NCI-H1436 treated with DMSO at 0.1 percent for 48 hours (cell line): ENCODE measurements at places on chromosomes 6 and 20.

GRCh38 chr6:162395181-162395580, 332.4 kb downstream of the PRKN start:
- DNase-seq, result no peak

GRCh38 chr20:19403549-19403948, 191.1 kb downstream of the SLC24A3 start:
- no peak for DNase-seq

- no peak for DNase-seq
Measured at GRCh38 chr6:53956068-53956711, 155.1 kb upstream of the MLIP start.

DNA sequence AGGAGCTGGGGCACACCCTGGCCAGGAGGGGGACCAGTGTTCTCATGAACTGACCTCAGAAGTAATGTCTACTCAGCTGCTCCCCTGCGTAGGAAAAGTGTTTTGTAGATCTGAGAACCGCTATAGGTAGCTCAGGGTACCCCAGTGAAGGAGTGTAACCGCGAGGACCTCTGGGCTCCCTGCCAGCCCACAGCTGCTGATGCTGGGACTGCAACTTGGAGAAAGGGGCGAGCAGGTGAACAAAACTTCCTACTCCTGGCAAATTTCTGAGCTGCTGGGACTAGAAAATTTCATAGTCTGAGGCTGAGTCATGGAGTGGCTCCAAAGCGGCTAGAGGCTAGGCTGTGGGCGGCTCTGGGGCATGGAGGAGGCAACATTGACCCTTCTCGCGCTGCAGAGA, 51.9 kb downstream of the PYGB start:
- no peak for DNase-seq

DNA sequence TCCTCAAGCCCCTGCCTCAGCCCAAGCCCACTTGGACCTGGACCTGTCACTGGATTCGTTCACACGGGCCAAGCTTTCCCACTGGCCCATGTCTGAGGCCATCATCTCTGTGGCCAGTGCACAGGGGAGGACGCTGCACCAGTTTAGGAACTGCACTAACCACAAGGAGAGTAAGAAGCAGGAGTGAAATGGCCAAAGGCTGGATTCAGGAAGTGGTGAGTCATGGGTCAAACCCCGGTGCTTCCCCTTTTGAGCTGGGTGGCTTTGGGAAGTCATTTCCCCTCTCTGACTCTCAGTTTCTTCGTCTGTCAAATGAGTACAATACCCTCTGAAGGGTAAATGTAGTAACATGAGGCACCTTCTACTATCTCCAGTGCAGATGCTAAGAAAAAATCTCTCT, 87.9 kb downstream of the CD40 start:
- DNase-seq, result no peak

DNA sequence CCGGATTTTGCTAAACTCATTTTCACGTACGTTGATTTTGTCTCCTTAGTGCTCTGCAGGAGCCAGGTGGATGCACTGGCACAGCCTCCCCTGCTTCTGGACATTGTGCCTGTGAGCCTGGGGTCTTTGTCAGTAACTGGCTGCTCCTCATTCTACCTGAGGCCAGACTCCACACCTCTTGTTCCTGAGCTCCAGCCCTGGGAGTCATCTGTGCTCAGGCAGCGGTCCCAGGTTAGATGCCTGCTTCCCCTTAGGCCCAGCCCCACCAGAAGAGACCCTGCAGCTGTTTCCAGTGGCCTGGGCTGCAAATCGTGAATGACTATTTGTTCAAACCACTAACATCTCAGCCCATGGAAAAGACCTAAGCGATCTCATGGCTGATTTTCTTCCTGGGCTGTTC, 129.1 kb downstream of the ERMARD start:
- no peak for DNase-seq

DNA sequence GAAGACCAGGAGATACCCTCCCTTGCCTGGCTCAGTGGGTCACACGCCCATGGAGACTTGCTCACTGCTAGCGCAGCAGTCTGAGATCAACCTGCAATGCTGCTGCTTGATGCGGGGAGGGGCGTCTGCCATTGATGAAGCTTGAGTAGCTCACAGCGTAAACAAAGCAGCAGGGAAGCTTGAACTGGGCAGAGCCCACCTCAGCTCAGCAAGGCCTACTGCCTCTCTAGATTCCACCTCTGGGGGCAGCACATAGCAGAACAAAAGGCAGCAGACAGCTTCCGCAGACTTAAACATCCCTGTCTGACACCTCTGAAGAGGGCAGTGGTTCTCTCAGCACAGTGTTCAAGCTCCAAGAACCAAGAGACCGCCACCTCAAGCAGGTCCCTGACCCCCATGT, 271.3 kb downstream of the ESR1 start:
- no peak for DNase-seq

- no peak for DNase-seq
Measured at GRCh38 chr6:144190593-144190992, 40.3 kb downstream of the STX11 start.

DNA sequence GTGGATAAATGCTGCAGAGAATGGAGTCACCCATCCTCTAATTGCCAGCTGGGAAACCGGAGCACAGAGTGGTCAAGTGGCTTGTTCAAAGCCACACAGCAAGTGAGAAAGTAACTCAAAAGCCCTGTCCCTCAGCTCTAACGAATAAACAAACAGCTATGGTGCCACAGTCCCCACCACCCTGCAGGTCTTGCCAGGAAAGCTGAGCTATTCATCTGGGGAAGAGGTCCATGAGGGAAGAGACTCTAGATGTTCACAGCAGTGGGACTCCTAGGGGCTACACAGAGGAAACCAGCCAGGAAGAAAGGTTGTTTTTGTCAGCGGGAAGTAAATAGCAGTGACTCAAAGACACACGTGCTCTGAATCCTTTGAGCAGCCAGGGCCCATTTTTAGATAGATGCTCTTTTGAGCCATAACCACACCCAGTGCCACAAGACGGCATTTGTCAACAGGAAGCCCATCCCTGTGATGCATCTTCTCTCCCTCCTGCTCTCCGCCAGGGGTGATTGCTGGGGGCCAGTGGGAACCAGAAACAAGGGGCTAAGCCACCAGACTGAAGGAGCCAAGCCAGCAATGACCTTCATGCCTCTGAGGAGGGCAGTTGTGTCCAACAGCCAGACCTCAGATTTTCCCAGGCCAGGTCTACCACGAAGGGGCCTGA, 32.4 kb upstream of the TCP11 start:
- no peak for DNase-seq

GRCh38 chr6:17831135-17831534, 124.4 kb upstream of the NUP153 start:
- no peak for DNase-seq

DNA sequence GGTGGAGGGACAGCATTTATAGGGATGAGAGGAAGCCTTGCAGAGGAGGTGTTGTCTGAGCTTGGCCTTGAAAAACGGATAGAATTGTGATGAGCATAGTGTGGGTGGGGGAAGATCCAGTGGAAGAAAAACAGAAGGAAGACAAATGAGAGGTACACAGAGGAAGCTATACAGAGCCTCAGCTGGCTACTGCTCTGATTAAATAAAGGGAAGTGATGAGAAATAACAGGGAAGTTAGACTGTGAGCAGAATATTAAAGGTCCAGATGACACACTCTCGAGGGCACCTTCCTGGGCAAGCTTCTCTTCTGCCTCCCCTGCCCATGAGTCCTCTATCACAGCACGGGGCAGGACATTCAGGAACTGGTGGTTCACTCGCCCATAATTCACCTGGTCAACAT, 182.3 kb downstream of the KIF16B start:
- DNase-seq, result no peak

GRCh38 chr20:31691646-31692275, 30.9 kb downstream of the BCL2L1 start:
- DNase-seq, result no peak

- no peak for DNase-seq
Measured at GRCh38 chr6:43491750-43492661, 14.6 kb downstream of the TJAP1 start.

DNA sequence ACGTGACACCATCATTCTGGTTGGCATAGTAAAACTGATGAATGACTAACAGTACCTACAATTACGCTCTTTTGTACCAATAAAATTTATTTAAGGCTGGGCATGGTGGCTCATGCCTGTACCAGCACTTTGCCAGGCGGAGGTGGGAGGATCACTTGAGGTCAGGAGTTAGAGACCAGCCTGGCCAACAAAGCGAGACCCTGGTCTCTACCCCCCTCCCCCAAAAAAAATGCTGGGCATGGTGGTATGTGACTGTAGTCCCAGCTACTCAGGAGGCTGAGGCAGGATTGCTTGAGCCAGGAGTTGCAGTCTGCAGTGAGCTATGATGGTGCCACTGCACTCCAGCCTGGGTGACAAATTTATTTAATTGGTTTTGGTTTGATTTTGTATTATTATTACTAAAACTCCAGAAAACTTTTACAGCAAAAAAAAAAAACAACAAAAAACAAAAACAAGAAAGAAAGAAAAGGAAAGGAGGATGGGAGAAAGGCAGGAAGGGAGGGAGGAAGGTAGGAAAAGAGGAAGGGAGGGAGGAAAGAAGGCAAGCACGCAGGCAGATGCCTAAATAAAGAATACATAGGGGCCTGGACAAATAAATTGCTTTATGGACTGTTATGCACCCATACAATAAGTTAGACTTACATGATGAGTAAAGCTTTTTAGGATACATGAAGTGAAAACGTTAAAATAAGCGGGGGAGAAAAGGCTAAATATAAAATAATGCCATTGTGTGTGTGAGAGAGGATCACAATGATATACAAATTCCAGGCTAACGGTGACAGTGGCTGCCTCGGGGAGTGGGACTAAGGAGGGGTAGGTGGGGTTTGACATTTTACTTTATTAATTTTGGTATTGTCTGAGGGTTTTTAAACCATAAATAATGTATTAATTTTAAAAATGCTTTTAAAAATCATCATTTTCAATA, 682 bp upstream of the ZSCAN9 start:
- no peak for DNase-seq

DNA sequence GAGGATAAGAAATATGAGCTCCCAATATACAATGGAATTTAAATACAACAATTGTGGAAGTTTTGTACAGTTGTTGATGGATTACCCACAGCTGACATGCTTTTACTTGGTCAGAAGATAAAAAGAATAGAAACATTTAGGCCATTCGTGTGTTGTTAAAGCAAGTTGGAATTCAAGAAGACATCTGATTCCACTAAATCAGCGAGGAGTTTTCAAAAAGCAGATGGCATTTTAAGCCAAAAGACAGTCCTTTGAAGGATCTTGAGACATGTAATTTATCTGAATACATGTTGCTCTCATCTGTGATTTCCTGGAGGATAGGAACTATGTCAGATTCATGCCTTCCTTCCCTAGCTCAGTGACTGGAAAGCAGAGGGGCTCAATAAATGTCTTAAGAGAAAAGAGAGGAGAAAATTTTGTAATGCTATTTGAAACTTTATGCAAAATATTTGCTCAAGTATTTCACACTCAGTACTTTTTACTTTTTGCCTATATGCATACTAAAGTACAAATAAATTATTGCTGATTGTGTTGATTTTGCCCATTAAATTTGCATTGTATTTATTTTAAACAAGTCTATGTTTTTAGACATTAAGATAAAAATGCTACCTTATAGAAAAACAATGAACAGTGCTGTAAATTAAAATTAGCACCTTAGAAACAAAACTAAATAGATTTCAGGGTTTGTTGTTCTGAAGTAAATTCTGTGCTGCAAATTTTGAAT, 733.8 kb upstream of the FLRT3 start:
- no peak for DNase-seq

- no peak for DNase-seq
Measured at GRCh38 chr6:24227556-24227955, 101.5 kb downstream of the NRSN1 start.

- DNase-seq, result peak; percentile 10
Measured at GRCh38 chr6:156457601-156458000, 319.6 kb upstream of the ARID1B start.

DNA sequence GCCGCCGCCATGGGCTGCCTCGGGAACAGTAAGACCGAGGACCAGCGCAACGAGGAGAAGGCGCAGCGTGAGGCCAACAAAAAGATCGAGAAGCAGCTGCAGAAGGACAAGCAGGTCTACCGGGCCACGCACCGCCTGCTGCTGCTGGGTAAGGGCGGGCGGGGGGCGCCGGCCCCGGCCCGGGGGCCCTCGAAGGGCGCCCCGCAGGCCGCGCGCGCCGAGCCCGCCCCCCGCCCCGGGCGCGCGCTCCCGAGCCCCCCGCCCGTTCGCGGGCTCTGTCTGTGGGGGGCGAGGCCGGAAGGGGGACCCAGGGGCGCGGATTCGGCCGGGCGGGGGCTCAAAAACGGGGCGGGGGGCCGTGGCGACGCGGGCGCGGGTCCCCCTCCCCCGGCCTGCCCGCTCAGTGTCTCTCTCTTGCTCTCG, 39.2 kb downstream of the GNAS start:
- no peak for DNase-seq

DNA sequence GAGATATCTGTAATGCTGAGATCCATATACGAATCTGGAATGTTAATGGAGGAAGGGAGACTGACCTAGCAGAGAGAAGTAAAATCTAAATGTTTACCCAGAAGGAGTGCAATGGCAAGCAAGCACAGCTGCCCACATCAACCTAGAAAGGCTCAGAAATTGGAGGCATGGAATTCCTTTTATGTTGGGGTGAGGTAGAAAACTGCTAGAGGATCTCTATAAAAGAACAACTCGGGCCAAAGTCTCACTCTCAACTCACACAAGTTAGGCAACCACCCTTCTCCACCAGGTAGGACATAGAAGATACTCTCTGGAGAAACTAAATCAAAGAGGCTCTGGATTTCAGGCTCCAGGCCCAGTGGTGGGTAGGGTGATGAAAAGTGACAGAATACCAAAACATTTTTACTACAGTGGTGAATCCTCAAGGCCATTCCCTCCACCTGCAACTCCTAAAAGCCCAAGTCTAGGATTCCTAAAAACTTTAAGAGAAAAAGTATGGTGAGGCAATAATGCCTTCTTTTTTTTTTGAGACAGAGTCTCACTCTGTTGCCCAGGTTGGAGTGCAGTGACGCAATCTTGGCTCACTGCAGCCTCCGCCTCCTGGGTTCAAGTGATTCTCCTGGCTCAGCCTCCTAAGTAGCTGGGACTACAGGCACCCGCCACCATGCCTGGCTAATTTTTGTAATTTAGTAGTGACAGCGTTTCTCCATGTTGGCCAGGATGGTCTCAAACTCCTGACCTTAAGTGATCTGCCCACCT, 9.5 kb upstream of the ADGRG6 start:
- DNase-seq, result no peak

DNA sequence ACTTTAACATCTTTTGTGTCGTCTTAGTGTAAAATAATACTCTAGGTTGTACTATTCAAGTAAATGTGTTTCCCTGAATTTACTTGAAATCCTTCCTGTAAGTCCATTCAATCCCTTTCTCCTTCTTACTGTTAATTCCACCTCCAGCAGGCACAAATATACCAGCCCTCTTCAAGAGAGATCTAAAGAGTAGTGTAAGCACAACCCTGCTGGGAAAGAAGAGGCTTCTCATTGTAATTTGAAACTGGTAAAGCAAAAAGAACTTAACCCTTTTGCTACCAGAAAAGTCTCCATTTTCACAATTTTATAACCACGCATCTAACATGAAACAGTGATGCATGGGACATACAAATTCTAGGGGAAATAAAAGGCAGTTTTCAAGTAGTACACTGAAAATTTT, at the start of gene BMP5:
Gene BMP5 (minus strand): TSS at position 191 of the 400 bp plus-strand sequence. CDS start 725 bp downstream, outside the sequence.
- no peak for DNase-seq

- no peak for DNase-seq
Measured at GRCh38 chr6:22667855-22668254, 98.5 kb downstream of the HDGFL1 start.

- no peak for DNase-seq
Measured at GRCh38 chr6:90035047-90035723, 140.9 kb downstream of the GJA10 start.
